Glomerular endothelial cell (primary cell): ENCODE measurements at places on chromosomes 2 and 18.

DNA sequence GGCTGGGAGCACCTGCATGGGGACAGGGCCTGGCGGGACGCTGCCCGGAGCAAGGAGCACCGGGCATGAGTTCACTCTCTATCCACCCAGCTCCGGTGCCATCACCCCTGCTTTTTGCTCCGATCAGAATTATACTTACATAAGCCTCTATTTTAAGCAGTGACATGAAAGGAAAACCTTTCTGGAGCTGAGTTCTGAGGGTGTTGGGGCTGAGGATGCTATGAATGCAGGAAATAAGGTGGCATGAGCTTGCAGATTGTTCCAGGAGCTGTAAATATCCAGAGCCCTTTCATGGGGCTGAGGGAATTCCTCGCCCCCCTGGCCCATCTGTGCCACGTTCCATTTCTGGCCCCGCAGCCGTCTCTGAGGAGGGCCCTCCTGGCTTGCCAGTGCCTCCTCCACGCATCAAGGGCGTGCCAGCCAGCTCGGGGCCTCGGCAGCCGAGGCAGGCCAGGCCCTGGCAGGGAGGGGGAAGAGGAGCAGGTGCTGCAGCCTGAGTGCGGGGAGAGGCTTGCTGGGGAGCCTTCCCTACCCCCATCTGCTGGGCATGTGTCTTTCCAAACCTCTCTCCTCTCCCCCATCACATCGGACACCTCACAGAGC is 91.7 kb upstream of the MCFD2 start:
- no peak for DNase-seq

DNA sequence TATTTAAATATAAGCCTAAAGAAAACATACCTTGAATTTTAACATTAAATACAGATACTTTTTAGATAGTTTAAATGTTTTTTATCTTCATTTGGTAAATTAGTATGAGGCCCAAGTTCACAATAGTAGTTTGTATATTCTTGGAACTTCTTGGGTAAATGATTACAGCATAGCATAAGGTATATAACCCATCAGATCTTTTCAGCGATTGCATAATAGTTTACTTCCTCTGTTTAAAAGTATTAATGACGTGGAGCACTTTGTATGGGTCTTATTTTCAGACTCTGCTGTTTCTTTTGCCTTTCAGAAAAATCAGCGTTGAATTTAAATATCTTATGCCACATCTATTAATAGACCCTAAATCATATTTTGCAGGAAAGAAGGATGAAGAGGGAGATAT is 60.2 kb downstream of the CHRNA1 start:
- DNase-seq, result no peak

GRCh38 chr2:31243053-31243452 is 9.1 kb downstream of the EHD3 start:
- DNase-seq, result no peak

- DNase-seq, result no peak
Observed at GRCh38 chr2:219218217-219218731, 484 bp downstream of the ABCB6 start.

DNA sequence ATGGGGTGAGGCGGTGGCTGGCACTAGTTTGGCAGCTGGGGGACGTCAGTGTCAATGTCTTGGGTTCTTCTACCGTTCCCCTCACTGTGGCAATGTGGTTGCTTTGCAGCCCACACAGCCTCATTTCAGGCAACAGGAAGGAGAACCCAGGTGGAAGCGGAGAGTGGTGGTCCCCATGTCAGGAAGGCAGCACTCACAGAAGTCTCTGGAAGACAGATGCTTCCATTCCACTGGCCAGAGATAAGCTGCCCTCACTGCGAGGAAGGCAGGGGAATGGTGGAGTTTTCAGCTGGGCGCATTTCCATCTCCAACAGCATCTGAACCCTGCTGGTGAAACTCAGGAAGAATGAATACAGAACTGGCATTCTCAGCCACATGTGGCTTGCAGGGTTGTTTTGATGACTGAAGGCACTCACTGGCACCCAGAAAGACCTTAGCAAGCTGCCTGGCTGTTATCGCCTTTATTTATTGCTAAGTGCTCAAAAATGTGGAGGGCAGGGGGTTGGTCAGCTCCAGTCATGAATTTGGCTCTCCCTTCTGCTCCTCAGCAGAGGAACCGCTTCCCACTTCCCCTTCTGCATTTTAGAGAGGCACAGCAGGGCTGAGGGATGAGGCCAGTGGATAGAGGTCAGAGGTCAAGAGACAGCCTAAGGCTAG is 19.4 kb downstream of the KCNIP3 start:
- DNase-seq, result no peak

DNA sequence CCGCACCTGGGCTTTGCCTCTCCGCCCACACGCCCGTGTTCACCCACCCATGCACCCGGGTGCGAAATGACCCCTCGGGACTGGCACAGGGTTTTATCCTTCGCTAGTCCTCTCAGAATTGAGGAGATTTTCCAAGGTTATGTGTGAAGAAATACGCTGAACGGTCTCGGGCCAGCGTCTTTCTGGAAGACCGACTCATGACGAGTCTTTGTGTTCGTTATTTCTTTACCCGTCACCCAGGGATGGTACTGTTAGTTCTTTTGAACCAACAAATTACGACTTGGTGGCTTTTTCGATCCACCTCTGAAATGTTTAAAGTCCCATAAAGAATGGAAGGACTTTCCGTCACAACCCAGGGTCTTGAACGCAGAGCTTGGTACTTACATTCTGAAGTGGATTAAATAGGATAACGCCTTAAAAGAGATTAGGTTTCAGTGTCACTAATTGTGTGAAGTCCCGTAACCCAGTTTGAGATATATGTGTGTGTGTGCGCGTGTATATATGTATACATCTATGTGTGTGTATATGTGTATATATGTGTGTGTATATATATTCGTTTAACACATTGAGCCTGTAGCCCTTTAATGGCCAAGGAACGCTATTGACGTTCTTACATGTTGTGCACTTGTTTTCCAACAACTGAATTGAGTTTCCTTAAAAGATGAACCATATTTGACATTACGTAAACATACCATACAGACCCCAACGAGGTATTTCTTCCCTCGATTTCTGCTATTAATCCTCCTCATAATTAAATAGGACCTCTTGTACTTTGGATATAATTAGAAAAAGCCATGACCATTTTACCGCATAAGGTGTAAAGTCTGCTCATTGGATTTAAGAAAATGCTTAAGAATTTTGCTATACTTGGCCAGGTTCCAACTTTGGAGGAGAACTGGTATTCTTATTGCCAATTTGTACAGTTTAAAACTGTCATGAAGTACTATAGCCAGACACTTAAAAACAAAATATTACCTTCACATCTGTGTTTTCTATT is 889 bp downstream of the ZC3H15 start:
- peak; percentile 27 for DNase-seq

- no peak for DNase-seq
Observed at GRCh38 chr2:215749092-215749957, 264.0 kb downstream of the MREG start.

GRCh38 chr2:36486521-36487044 is 111.4 kb downstream of the FEZ2 start:
- DNase-seq, result peak; percentile 90

GRCh38 chr2:120617055-120617454 is 118.6 kb upstream of the GLI2 start:
- DNase-seq, result no peak

GRCh38 chr2:207768168-207768865 is 1.4 kb downstream of the FZD5 start:
- DNase-seq, result no peak

DNA sequence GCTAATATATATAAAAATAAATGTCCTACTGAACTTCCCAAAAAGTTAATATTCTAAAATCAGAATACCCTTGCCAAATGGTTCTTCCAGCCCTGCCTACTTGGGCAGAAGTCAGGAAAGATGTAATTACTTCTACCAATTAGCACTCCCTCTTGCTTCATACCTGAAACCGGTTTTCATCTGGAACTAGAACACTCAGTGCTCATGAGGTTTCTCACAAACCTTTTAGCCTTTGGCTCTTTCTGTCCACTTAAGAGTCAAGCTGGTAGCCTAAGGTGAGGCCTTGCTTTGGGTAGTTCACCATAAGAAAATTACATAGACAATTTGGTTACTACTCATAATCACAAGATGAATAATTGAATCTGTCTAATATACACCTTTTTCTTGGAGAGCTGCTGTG is 4.1 kb downstream of the DSG3 start:
- DNase-seq, result no peak

GRCh38 chr2:54347622-54348021 is 91.6 kb upstream of the TSPYL6 start:
- no peak for DNase-seq

DNA sequence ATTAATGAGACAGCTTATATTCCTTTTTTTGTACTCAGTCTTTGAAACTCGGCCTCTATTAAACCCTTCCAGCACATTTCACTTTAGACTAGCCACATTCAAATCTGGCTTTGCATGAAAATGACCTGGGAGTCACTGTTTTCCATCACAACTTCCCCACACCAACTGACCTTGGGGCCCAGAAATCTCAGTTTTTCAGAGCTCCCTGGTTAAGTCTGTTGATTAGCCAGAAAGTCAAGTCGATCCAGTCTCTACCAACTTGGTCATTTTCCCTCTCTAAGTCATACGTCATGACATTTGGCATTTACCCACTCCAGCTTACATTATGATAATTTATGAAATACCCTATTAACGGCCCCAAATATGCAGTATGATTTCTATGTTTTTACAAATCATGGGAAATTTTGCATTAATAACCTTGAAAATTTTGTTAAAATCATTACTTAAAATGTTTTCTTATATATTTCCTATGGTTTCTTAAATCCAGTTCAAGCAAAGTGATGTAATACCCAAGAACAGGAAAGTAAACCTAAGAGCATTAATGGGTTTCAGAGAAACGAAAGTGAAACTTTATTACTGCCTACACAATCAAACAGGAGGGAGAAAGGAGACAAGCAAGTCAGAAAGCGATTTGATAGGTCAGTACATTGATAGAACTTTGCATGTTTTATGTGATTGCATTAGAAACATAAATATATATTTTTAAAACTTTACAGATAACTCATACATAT is 77.1 kb downstream of the SPATS2L start:
- DNase-seq, result no peak

DNA sequence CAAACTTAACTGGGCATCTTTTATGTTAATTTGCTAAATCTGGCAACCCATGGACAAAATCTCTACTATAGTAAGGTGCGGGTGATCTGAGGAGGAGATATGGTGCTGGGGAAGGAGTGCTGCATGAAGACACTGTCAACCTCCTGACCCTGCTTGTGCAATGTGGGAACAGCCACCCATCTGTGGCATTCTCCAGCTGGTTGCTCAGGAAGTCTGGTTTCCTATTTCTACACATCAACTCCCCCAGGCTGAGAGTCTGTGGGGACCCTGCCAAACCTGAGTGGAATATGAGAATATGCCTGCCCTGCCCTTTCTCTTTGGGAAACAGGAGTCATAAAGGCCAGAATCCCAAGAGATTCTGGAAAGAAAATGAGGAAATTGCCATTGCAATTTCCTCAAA is 60.1 kb upstream of the PAX3 start:
- no peak for DNase-seq

GRCh38 chr2:188599140-188599539 is 307.5 kb downstream of the GULP1 start:
- no peak for DNase-seq

- peak; percentile 64 for DNase-seq
Observed at GRCh38 chr2:198314559-198315153, 510.3 kb downstream of the PLCL1 start.

- no peak for DNase-seq
Observed at GRCh38 chr18:48326901-48327675, 82.1 kb downstream of the ZBTB7C start.

DNA sequence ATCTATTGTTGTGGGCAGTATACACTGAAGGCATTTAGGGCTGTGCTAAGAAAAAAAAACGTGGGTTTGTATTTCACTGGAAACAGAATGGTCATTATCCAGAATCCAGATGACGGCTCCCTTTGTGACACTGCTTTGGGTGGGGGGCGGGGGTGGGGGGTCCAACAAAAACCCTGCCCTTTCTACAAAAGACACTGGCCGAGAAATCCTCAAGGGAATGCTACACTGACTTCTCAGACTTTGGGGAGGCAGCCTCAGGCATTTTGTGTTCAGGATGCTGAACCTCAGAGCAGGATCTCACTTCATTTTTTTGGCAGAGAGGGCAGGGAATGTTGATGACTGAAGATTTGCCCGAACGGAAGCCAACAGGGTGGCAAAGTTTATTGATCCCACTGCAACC is 417.1 kb downstream of the HRH4 start:
- DNase-seq, result no peak

- no peak for DNase-seq
Observed at GRCh38 chr2:177909962-177910361, 162.6 kb downstream of the PDE11A start.

- DNase-seq, result no peak
Observed at GRCh38 chr18:22711192-22711685, 221.9 kb upstream of the RBBP8 start.

GRCh38 chr18:68406761-68407160 is 308.1 kb downstream of the TMX3 start:
- DNase-seq, result no peak

GRCh38 chr2:187369471-187369870 is 78.6 kb downstream of the CALCRL start:
- DNase-seq, result no peak

GRCh38 chr2:134468164-134468563 is 214.3 kb downstream of the MGAT5 start:
- DNase-seq, result no peak

- DNase-seq, result no peak
Observed at GRCh38 chr2:135066710-135067109, 14.6 kb downstream of the RAB3GAP1 start.

- no peak for DNase-seq
Observed at GRCh38 chr18:42287047-42287446, 332.0 kb downstream of the PIK3C3 start.

GRCh38 chr2:218452079-218452478 is 33.2 kb downstream of the VIL1 start:
- no peak for DNase-seq

DNA sequence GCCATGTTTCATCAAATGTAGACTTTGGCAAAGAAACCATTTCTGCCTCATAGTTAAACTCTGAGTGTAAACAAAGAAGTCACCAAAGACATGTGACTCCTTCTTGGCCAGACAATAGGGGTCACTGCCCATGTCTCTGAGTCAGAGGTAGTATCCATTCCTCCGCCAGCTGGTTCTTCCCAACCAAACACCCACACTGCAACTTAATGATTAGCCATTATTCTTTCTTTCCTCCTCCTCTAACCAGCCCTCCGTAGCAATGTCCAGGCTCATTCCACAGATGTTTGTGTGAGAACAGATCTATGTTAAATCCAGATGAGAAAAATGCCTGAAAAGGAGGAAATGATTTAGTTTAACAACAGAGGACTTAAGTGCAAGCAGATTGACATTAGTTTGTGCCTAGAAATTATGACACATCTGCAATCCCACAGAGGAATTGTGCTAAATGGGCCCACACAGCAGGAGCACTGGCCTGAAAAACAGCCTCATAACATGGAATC is 127.9 kb upstream of the SH3BP4 start:
- peak; percentile 85 for DNase-seq

GRCh38 chr2:164734196-164734595 is 107.4 kb downstream of the COBLL1 start:
- no peak for DNase-seq

DNA sequence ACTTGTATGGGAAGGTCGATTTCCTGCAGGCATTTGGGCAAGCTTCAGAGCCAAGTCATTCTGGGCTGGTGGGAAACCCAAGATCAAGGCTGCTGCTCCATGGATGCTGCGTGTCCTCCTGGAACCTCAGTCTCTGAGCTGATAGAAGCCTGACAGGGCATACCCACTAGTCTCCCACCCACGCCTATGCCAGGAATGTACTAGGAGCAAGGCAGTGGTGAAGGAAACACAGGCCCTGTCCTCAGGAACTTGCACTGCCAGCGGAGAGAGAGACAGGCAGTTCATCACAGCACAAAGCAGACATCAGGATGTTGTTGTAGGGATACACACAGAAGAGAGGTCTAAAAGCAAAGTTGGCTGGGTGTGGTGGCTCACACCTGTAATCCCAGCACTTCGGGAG is 84.2 kb downstream of the PLB1 start:
- no peak for DNase-seq
